ENCODE measurements at places on chromosomes 13 and 19.

- no peak for DNase-seq
These were observed 30.8 kb downstream of the TMED1 start for GRCh38 chr19:10805065-10805757.

DNA sequence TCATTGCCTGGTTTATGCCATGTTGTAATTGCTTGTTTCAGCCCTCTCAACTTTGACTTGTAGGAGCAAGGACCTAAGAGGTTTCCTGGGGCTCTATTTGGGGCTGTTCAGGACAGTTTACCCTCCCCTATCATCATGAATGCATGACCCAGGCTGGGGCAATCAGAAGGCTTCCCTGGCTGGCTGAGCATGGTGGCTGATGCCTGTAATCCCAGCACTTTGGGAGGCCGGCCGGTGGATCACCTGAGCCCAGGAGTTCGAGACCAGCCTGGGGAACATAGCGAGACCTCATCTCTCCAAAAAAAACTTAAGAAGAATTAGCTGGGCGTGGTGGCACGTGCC is 6.1 kb upstream of the LSM4 start:
- no peak for DNase-seq

DNA sequence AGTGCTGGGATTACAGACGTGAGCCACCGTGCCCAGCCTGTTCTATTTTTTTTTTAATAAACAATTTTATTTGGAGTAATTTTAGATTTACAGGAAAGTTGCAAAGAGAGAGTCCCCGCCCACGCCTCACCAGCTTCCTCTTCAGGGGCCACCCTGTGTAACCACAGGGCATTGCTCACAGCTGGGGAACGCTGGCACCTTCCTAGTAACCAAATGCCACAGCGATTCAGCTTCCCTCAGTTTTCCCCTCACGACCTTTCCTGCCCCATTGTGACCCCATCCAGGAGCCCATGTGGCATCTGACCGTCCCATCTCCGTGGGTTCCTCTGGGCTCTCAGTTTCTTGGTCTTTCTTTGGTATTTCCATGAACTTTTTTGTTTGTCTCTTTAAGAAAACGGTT is 83.9 kb downstream of the GNG7 start:
- peak; percentile 71 for DNase-seq

DNA sequence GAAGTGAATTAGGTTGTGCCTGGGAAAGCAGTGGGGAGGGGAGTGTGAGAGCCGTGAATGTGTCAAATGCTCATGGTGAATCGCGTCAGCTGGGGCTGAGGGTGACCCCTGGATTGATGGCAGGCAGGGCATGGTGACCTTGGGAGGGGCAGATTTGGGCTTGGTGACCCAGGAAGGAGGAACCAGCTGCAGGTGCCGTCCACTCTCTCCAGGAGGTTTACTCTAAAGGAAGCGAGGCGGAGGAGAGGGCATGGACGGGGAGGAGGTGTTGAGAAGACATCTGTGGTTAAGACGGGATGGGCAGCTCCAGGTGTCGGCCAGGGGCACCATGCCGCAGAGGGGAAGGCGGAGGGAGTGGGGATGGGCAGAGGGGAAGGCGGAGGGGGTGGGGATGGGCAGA is 28.7 kb downstream of the TMEM255B start:
- no peak for DNase-seq

- no peak for DNase-seq
These were observed 34.3 kb downstream of the URI1 start for GRCh38 chr19:29976151-29976943.

GRCh38 chr19:17787274-17787913 is 7.5 kb upstream of the B3GNT3 start:
- DNase-seq = no peak

DNA sequence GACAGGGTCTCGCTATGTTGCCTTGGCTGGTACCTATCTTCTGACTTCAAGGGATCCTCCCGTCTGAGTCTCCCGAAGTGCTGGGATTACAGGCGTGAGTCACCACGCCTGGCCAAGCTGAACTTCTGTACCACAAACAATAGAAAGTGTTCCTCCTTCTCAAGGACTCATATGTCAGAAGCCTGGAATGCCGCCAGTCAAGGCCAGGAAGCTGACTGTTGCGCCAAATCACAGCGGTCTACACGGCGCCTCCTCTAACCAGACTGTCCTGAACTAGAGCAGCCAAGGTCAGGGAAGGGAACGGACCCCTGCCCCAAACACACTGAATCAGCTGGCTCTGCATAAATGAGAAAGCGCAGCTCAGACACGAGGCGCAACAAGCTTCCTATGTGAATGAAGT is 14.6 kb downstream of the RAB20 start:
- no peak for DNase-seq

DNA sequence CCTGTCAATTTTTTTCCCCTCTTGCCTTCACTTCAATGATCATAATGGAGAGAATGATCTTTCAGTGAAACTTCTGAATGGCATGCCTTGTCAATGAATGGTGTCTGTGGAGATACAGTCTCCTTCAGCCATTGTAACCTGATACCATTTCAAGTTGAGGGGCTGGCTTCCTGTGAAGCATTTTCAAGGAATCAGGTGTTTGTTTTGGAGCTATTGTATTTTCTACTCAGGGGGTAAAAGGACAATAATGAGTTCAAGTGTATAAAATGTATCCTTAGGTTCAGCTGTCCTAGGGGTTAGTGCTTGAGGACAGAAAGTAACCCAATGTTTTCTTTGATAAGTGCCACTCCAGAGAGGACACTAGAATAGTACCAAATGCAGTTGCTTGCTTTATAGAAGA is 23.8 kb upstream of the CBY2 start:
- DNase-seq = no peak

DNA sequence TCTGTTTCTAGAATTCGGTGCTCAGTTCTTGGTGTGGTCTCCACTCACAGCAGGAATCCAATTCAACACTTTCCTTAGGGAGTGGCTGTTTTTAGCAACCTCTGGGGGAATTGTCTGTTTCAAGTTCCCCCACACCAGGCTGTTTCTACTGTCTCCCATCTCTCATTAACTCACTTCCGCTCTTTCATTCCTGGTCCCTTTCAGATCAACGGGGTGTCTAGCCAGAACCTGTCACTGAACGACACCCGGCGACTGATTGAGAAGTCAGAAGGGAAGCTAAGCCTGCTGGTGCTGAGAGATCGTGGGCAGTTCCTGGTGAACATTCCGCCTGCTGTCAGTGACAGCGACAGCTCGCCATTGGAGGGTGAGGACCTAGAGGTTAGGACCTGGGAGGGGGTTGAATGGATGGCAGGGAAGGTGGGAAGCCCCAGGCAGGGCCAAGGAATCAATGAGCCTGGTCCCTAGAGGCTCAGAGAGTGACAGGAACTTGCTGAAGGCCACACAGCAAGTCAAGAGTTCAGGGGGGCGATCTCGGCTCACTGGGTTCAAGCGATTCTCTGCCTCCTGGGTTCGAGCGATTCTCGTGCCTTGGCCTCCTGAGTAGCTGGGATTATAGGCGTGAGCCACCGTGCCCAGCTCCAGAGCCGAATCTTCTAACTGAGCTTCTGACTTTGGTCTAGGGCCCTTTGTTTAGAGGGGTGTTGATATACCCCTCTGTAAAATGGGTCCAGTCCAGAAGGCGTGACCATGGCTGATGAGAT is 25.5 kb downstream of the TJP3 start:
- DNase-seq = no peak

GRCh38 chr13:27770809-27771208 is 21.5 kb upstream of the GSX1 start:
- DNase-seq = no peak

- DNase-seq = peak; percentile 35
These were observed 62.6 kb downstream of the KDM4B start for GRCh38 chr19:5031231-5032100.

DNA sequence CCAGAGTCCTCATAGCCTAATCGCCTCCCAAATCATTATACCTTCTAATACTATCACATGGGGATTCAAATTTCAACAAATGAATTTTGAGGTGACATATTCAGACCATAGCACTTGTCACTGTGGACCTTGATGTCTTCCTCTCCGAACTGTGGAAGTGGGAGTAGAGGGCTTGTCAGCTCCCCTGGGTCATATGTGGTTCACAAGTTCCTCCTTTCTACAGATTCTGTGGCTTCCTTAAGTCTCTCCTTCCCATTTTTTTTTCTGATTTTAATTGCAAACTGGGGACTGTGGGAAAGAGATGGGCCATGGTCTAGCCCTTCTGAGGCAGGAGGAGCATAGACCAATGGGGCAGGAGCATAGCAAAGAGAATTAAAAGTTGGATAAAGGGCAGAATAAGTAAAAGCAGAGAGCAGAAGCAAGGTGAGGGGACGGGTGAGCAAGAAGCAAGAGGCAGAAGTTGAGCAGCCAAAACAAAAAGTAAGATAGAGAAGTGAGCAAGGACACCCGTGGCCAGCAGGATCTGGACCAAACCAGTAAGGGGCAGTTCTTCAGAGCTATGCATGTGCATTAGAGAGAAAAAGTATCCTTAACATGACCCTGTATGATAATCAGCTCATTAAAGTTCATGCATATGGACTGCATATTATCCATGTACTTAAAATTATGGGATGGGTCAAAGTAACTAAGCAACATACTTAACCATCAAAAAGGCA is 2.6 kb upstream of the SIGLEC7 start:
- no peak for DNase-seq

- no peak for DNase-seq
These were observed 752.8 kb upstream of the MIR17HG start for GRCh38 chr13:90594681-90595080.

GRCh38 chr19:28644169-28644775 is 568.7 kb downstream of the UQCRFS1 start:
- no peak for DNase-seq

- no peak for DNase-seq
These were observed 188.8 kb downstream of the TUBA3C start for GRCh38 chr13:18992791-18993190.

GRCh38 chr19:41877916-41878905 is 1.1 kb downstream of the CD79A start:
- no peak for DNase-seq

DNA sequence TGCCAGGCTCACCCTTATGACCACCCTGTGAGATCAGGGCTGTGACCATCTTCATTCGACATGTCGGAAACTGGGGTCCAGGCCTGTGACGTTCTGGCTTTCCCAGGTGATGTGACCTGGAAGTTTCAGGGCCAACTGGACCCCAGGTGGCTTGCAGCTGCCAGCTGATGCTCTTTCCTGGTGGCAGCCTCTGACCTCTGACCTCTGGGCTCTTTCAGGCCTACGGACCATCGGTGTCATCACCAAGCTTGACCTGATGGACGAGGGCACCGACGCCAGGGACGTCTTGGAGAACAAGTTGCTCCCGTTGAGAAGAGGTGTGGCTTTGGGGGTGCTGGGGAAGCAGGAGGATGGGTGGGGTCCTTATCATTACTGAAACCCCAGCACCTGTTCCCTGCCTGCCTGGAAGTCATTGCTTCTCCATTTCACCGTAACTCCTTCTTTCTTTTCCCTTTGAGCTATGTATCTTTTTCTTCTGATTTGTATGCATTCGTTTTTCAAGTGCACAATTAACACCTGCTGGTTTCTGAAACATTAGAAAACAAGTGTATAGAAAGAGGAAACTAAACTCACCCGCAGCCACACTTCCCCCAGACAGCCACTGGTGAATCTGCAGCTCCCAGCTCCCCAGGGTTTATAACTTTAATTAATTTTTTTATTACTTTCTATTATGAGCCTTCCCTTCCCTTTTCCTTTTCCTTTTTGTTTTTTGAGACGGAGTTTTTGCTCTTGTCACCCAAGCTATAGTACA is 58.9 kb downstream of the TMED1 start:
- DNase-seq = no peak

DNA sequence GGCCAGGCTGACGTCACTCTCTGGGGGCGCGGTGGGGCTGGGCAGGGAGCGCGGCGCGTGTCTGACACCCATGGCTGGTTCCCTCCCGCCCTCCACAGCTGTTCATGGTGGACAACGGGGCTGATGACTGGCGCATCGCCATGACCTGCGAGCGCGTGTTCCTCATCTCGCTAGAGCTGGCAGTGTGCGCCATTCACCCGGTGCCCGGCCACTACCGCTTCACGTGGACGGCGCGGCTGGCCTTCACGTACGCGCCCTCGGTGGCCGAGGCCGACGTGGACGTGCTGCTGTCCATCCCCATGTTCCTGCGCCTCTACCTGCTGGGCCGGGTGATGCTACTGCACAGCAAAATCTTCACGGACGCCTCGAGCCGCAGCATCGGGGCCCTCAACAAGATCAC is 14.7 kb downstream of the KCNN1 start:
- DNase-seq = no peak

- DNase-seq = no peak
These were observed 12.5 kb downstream of the DDA1 start for GRCh38 chr19:17321655-17322489.

- peak; percentile 43 for DNase-seq
These were observed 15.3 kb upstream of the MAP1S start for GRCh38 chr19:17703824-17704463.

DNA sequence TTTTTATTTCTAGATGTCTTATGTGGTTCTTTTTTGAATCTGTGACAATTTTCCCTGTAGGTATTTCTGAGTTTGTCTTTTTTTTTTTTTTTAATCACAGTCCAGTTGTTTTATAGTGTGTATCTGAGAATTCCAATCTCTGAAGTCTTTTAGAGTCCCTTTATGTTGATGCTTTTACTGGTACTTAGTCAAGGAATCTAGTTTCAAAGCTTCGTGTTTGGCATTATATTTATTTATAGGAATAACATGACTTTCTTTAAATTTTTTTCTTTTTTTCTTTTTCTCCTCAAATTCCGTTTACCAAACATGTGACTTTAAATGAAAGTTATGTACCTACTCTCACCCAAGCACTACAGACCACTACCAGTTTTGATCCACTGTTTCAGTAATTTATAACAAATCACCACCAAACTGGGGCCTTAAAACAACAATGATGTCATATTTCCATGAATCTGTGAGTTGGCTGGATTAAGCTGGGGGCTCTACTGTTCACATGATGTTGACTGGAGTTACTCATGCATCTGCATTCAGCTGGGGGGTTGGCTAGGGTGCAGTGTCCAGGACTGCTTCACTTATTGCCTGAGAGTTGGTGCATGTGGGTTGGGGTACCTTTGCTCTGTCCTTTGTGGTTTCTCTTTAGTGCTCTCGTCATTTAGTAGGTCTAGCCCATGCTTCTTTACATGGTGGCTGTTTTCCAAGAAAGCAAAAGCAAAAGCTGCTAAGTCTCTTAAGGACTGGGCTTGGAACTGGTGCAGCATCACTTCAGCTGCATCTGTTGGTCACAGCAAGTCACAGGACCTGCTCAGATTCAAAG is 22.3 kb downstream of the KCTD4 start:
- no peak for DNase-seq

GRCh38 chr19:39297931-39298634 is 1.9 kb downstream of the IFNL1 start:
- no peak for DNase-seq

- no peak for DNase-seq
These were observed 35.8 kb upstream of the CEACAM21 start for GRCh38 chr19:41540041-41540695.

GRCh38 chr13:98537306-98537705 is 39.6 kb downstream of the STK24 start:
- no peak for DNase-seq

DNA sequence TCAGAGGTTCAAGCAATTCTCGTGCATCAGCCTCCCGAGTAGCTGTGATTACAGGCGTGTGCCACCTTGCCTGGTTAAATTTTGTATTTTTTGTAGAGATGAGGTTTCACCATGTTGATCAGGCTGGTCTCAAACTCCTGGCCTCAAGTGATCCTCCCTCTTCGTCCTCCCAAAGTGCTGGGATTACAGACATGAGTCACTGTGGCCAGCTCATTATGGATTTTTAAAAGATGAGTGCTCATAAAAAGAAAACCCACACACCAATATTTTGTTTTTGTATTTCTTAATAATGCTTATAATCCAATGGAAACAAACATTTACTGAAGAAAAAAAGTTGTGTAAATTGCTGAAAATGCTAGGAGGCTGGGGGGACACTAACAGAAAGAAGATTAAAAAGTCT is 5.0 kb upstream of the MICU2 start:
- DNase-seq = no peak

GRCh38 chr13:96223231-96223630 is 133.3 kb downstream of the HS6ST3 start:
- no peak for DNase-seq
